AG10803 (cell line): ENCODE measurements at places on chromosomes 6 and 20.

DNA sequence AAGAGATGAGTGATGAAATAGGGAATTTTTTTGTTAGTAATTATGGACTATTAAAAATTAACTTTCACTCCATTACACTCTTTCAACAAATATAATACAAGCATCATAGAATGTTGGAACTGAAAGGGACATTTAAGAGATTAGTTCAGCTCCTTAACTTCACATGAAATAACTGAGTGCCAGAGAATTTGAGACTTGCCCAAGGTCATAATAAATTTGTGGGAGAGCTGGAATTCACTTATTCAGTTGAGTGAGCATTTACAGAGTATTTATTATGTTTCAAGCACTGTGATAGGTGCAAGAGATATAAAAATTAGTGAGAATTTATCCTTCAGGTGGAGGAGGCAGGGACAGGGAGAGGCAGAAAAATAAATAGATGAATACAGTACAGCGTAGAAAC, 154.6 kb downstream of the KCNQ5 start:
- DNase-seq = no peak

DNA sequence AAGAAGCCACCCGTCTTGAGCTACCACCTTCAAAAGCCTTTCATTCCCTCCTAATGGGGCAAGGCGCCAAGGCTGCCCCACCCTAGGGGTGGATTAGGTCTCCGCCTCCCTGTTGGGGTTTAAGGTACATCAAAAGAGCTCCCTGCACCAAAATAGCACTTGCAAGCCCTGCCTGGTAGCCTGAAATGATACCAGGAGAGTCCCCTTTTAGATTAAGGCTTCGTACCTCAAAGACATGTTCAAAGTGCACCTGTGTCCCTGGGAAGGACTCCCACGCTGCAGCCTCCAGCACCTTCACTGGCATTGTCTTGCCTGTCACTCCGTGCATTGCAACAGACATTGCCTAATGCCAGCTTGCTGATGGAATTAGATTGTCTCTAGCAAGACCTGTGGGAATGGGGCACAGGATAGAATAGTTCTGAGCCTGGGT, 15.7 kb upstream of the CDKN1A start:
- no peak for DNase-seq

GRCh38 chr6:2375443-2375842, 130.0 kb upstream of the GMDS start:
- DNase-seq = no peak

DNA sequence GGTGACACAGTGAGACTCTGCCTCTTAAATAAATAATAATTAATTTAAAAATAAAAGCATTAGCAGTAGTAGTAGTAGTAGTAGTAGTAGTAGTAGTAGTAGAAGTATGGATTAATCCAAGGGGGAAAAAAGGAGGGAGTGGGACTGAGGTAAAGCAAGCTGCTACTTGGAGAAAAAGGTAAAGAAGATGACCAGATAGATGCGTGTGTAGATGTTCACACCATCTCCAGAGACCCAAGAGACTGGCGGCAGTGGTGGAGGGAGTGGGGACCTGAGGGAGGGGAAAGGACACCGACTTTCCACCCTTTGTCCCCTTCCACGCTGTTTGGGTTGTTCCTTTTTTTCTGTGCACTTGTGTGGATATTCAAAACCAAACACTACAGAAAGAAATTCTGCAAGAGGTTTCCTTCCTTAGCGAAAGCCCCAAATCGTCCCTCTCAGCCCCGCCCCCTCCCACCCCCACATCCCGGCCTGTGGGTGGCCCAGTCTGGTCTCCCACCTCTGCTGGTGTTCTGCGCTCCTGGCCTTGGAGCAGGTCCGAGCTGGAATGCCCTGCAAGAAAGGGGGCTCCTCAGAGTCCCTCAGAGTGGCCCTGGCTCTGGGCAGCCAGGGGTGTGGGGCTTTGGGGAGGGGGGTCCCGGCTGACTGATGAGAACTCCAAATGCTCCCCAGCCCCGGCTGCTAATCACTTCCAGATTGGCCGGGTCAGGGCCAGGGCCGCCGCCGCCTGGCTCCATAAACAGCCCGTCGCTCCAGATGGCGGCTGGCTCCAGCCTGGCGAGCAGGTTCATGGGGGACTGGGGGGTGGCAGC, 60.2 kb downstream of the UBE2V1 start:
- DNase-seq = no peak

- DNase-seq = peak; percentile 95
Measured at GRCh38 chr6:37059344-37060194, 54.1 kb downstream of the FGD2 start.
